ENCODE measurements at places on chromosomes 2 and 18.
A peak's percentile ranks its signal among the peaks of the same experiment; 100 is the strongest.

GRCh38 chr2:196670342-196670741 is 30.8 kb downstream of the CCDC150 start:
- no peak overlapping the region for H3K4me3 ChIP-seq
- H3K36me3 ChIP-seq, result peaks cover 2% of the 10 kb centered on the region
- H3K4me1 ChIP-seq, result no peaks in the 10 kb centered on the region
- no peaks in the 10 kb centered on the region for H3K27me3 ChIP-seq
- DNase-seq, result no peak
- H3K27ac ChIP-seq, result no peak overlapping the region

DNA sequence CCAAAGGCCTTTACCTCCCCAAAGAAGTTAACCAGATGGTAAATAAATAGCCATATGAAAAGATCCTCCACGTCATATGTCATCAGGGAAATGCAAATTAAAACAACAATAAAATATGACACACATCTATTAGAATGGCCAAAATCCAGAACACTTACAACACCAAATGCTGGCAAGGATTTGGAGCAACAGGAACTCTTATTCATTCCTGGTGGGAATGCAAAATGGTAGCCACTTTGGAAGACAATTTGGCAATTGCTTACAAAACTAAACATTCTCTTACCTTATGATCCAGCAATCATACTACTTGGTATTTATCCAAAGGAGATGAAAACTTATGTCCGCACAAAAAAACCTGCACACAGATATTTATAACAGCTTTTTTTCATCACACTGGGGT is 1.3 kb upstream of the TANK start:
- no peak for DNase-seq
- H3K4me1 ChIP-seq, result peaks cover 40% of the 10 kb centered on the region
- H3K27me3 ChIP-seq, result no peaks in the 10 kb centered on the region
- peaks cover 27% of the 10 kb centered on the region for H3K36me3 ChIP-seq

DNA sequence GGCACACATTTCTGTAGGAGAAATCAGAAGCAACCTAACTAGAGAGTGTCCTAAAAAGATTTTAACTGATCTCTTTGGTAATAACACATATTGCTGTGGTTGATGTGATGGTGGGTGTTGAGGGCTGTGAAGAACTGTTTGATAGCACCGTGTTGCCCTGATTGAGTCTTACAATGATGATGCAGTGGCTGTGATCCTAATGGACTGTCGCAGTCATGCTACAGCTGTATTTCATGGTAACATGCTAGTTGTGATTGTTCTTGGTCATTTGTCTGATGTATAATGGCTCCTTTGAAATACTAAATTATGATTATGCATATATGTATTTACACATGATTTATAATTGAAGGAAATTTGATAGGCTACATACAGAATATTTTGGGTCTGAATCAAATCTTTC is 82.5 kb upstream of the MMADHC start:
- no peak overlapping the region for H3K27ac ChIP-seq
- no peak overlapping the region for H3K4me3 ChIP-seq
- H3K4me1 ChIP-seq, result no peaks in the 10 kb centered on the region
- no peaks in the 10 kb centered on the region for H3K36me3 ChIP-seq
- H3K27me3 ChIP-seq, result no peaks in the 10 kb centered on the region

DNA sequence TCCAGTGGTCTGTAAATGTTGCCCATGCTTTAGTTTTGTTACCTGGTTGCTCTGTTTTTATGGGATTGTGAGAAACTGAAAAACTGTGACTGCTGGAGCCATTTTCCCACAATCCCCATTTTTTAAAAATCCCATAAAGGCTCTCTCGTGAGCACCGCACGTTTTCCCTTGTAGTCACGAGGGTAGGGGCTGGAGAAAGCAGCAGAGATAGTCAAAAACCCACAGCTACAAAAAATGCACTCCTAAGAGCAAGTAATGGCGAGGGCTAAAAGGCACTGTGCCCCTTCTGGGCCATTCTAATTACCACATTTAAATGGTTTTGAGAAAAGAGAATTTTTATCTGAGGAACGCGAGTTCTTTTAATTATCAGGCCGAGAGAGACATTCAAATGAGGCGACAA is 1.8 kb upstream of the CTDP1 start:
- peaks cover 9% of the 10 kb centered on the region for H3K36me3 ChIP-seq
- peaks cover 19% of the 10 kb centered on the region for H3K4me1 ChIP-seq
- H3K27me3 ChIP-seq, result no peaks in the 10 kb centered on the region
- peak overlapping the region; percentile 97 for H3K27ac ChIP-seq
- no peak for DNase-seq

GRCh38 chr2:55231546-55232083 is 478 bp downstream of the CLHC1 start:
- H3K36me3 ChIP-seq, result peaks cover 8% of the 10 kb centered on the region
- peaks cover 36% of the 10 kb centered on the region for H3K4me1 ChIP-seq
- H3K27me3 ChIP-seq, result no peaks in the 10 kb centered on the region
- DNase-seq, result no peak
- H3K4me3 ChIP-seq, result peak overlapping the region; percentile 100

DNA sequence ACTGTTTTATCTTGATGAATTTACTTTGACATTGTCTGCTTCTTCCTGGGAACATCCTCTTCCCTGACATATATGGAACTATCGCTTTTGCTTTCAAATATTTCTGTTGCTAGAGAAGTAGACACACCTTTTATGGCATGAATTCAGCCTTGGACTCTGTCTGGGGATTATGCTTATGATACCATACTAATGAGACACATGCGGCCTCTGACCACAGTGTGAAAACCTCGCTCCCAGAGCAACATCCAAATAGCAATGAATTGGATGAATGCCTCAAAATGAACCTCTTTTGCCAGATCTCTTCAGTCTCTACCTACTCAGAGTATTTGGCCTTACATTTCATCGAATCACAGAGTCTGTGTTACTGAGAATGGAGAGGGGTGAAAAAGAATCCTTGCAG is 70.9 kb downstream of the PIEZO2 start:
- peaks cover 3% of the 10 kb centered on the region for H3K27me3 ChIP-seq
- H3K4me3 ChIP-seq, result no peak overlapping the region
- H3K27ac ChIP-seq, result no peak overlapping the region
- DNase-seq, result no peak

DNA sequence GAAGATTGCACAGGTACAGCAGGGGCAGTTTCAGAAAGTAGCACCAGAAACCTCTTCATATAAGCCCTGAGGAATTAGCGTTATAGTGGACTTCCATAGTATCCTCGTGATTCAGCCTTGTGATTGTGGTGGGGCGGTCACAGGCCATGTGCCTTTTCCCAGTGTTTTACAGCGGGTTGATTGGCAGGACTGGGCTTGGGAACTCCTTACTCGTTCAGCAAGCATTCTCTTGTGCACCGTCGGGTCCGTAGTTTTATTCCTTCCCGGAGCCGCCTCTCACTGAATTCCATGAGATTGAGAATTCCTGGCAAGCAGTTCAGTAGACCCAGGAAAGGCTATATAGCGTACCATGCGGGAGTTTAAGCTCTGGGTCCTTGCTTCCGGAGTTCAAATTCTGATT is 5.2 kb downstream of the COPS8 start:
- no peak overlapping the region for H3K4me3 ChIP-seq
- peaks cover 15% of the 10 kb centered on the region for H3K4me1 ChIP-seq
- H3K27me3 ChIP-seq, result no peaks in the 10 kb centered on the region
- no peak overlapping the region for H3K27ac ChIP-seq
- H3K36me3 ChIP-seq, result peaks cover 23% of the 10 kb centered on the region

DNA sequence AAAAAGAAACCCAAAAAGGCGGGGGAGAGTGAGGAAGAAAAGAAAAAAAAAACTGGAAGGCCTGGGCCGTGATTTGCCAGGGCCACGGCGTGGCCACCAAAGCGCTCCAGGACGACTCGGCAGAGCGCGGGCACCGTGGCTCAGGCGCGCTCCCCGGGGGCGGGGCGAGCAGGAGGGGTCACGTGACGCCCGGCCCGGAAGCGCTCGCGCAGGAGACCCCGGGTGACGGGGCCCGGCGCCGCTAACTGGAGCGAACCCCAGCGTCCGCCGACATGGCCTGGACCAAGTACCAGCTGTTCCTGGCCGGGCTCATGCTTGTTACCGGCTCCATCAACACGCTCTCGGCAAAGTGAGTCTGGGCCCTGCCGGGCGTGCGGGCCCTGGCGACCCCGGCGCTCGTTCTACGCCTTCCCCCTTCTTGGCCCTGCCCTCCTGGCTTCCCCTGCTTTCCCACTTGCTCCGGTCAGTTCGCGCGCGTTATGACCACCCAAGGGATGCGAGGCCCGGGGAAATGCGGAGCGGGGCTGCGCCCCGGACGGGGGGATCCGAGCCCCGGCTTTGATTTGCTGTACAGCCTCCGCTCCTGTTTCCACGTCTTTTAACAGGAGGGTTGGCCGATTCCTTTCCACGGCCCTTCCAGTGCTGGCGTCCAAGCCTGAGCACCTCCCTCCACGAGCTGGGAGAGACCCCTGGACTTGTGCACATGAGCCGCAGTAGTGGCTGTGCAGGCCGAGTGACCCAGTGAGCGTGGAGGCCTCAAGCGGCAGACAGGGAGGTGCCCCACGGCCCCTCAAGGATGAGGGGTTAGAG is at the start of gene SLC35F6:
Gene SLC35F6 (plus strand): TSS at position 207 of the 810 bp plus-strand sequence. CDS start 66 bp downstream, at position 273.
- H3K27me3 ChIP-seq, result no peaks in the 10 kb centered on the region
- peak within 1 kb of the TSS; percentile 94 for H3K4me3 ChIP-seq
- DNase-seq, result peak; percentile 77

GRCh38 chr2:177598326-177599138 is 206.0 kb downstream of the AGPS start:
- no peaks in the 10 kb centered on the region for H3K36me3 ChIP-seq
- DNase-seq, result no peak
- no peak overlapping the region for H3K4me3 ChIP-seq
- H3K27ac ChIP-seq, result no peak overlapping the region
- peaks cover 4% of the 10 kb centered on the region for H3K27me3 ChIP-seq
- no peaks in the 10 kb centered on the region for H3K4me1 ChIP-seq

DNA sequence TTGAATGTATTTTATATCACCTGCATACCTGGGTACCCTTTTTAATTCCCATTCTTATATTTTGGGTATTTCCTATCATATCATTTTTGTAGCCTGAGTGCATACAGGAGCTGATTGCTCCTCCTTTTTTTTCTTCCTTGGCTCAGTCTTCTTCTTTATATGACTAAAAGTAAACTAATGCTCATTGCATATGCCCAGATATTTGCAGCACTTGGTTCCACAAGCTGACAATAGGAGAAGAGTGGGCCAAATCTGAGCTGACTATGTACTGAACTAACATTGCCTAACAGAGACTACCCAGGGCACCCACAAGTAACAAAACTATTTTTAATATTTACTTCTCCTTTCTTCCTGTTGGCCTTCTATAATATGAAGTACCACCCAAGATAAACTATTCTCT is 131.7 kb upstream of the SPOPL start:
- H3K27ac ChIP-seq, result no peak overlapping the region
- H3K36me3 ChIP-seq, result no peaks in the 10 kb centered on the region
- no peak overlapping the region for H3K4me3 ChIP-seq
- DNase-seq, result no peak
- H3K27me3 ChIP-seq, result no peaks in the 10 kb centered on the region
- H3K4me1 ChIP-seq, result no peaks in the 10 kb centered on the region

- H3K27ac ChIP-seq, result no peak overlapping the region
- H3K4me3 ChIP-seq, result no peak overlapping the region
- H3K36me3 ChIP-seq, result no peaks in the 10 kb centered on the region
- peaks cover 34% of the 10 kb centered on the region for H3K27me3 ChIP-seq
Observed at GRCh38 chr18:47260120-47260923, 8.9 kb upstream of the SKOR2 start.

GRCh38 chr18:47108373-47108772 is 41.9 kb downstream of the HDHD2 start:
- H3K4me3 ChIP-seq, result no peak overlapping the region
- DNase-seq, result no peak
- no peaks in the 10 kb centered on the region for H3K27me3 ChIP-seq
- no peak overlapping the region for H3K27ac ChIP-seq

- H3K4me3 ChIP-seq, result no peak overlapping the region
- DNase-seq, result no peak
- H3K27me3 ChIP-seq, result no peaks in the 10 kb centered on the region
- no peaks in the 10 kb centered on the region for H3K4me1 ChIP-seq
- no peaks in the 10 kb centered on the region for H3K36me3 ChIP-seq
- no peak overlapping the region for H3K27ac ChIP-seq
Observed at GRCh38 chr2:173815772-173816171, 149.4 kb downstream of the SP3 start.

Data from memory B cell (primary cell).